ENCODE measurements at places on chromosomes 12 and 14. TPM values are rescaled to one million over a fixed set of nuclear protein-coding genes. Genes with fewer than 3 reads are reported as not detected.

DNA sequence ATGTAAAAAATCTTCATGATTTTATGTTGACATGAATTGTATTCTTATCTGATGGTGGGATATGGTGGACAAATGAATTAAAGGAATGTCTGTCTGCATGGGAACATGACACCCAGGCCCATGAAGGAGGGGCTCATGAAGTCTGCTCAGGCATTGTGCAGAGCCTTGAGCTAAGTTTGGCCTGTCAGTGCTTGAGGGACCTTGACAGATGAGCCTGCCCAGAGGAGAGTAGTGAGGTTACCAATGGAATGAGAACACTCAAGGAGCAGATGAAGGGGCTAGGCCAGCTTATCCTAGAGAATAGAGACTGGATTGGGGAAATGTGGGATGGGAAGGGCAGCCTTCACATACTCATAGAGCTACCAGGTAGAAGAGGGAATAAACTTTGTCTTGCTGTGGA is 68.8 kb downstream of the TMX1 start:
- DNase-seq, result no peak

- no peak for DNase-seq
These were observed 132.1 kb upstream of the PDZRN4 start for GRCh38 chr12:41055875-41056577.

- DNase-seq, result no peak
These were observed 24.6 kb upstream of the KIF26A start for GRCh38 chr14:104113631-104114420.

DNA sequence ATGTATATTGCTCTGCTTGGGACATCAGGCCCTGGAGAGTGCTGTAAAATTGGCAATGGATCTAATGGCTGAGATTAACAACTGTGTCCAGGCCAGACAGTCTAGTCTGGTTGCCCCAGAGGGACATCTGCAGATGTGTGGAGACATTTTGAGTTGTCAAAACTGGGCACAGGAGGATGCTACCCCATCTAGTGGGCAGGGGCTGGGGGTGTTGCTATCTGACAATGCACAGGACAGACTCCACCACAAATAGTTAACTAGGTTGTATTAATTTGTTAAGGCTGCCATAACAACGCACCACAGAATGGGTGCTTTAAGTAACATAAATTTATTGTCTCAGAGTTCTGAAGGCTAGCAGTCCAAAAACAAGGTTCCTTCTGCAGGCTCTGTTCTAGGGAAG is 302.5 kb upstream of the AMIGO2 start:
- DNase-seq, result no peak

GRCh38 chr14:37172024-37172869 is at the start of gene SLC25A21:
Gene SLC25A21 (minus strand): TSS chr14:37172606.
- DNase-seq, result no peak

DNA sequence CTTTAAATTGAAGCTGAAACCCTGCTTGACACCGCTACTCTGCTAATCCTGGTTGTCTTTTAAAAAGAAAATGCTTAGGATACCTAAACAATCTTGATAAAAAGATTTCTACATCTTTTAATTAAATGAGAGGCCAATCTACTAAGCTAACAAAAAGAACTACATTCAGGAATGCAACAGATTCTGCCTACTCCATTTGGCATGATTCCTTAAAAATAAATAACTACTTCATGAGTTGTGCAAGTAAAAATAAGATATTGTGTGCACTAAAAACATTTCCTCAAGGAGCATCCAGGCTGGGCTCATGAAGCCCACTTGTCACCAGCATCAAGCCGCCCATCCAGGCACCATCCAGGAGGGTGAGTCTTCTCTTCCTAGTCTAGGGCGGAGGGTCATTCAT is 197.5 kb downstream of the PAX9 start:
- DNase-seq, result no peak

NANOG gene
- total RNA-seq, result 13.3 TPM

KRT78 gene
- total RNA-seq, result 89.1 TPM

ZC3H10 gene
- total RNA-seq, result 2.0 TPM
